ENCODE measurements at places on chromosomes 1 and 21. TPM values are rescaled to one million over a fixed set of nuclear protein-coding genes. Genes with fewer than 3 reads are reported as not detected.

HES2 gene
- total RNA-seq: not detected

MROH7 gene
- under 0.01 TPM for total RNA-seq

CELA2A gene
- not detected for total RNA-seq

ZYG11A gene
- total RNA-seq: not detected

SASS6 gene
- 1.5 TPM for total RNA-seq

C1QA gene
- total RNA-seq: not detected

SH3BGR gene
- total RNA-seq: 3.0 TPM

OLIG2 gene
- not detected for total RNA-seq

DDOST gene
- total RNA-seq: 445 TPM

ANKRD34A gene
- under 0.01 TPM for total RNA-seq

CA14 gene
- total RNA-seq: not detected

A3GALT2 gene
- total RNA-seq: not detected

CYP2J2 gene
- total RNA-seq: 0.32 TPM

PLK3 gene
- total RNA-seq: 27.0 TPM

AGMAT gene
- total RNA-seq: 1.5 TPM

OR2T29 gene
- not detected for total RNA-seq
